ENCODE measurements at places on chromosomes 16 and 17. TPM values are rescaled to one million over a fixed set of nuclear protein-coding genes. Genes with fewer than 3 reads are reported as not detected.

KRT12 gene
- not detected for total RNA-seq

CDH16 gene
- not detected for total RNA-seq

EME1 gene
- 5.9 TPM for total RNA-seq

NPIPA5 gene
- total RNA-seq: 0.56 TPM

NRN1L gene
- total RNA-seq: 13.8 TPM

CCL18 gene
- total RNA-seq: not detected

ZFPM1 gene
- total RNA-seq: 2.2 TPM

LDHD gene
- 10.6 TPM for total RNA-seq

NOL11 gene
- 116 TPM for total RNA-seq

UNC13D gene
- total RNA-seq: 5.9 TPM

- no peak for DNase-seq
Measured at GRCh38 chr17:2789700-2790099, 6.5 kb upstream of the RAP1GAP2 start.

- DNase-seq: no peak
Measured at GRCh38 chr17:14396547-14396946, 95.7 kb downstream of the HS3ST3B1 start.

GRCh38 chr16:73062743-73063733, 15.1 kb upstream of the ZFHX3 start:
- peak; percentile 81 for DNase-seq

- DNase-seq: no peak
Measured at GRCh38 chr17:70258465-70258864, 89.1 kb downstream of the KCNJ2 start.

DNA sequence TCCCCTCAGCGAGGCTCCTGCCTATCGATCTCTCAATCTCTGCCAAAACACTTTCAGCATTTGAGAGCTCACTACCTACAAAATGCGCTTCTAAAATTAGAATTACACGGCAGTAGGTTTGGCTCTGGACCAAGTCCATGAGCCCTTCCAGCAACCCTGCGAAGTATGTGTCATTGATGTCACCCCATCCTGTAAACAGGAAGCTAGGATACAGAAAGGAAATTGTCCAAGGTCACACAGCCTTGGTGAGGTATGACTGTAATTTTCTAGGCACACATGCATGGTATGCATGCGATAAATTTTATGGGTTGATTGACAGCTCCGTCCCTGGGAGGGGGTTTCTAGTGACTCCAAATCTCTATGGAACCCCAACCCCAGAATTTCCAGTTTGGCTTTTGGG, 330.3 kb upstream of the CDH5 start:
- DNase-seq: no peak

DNA sequence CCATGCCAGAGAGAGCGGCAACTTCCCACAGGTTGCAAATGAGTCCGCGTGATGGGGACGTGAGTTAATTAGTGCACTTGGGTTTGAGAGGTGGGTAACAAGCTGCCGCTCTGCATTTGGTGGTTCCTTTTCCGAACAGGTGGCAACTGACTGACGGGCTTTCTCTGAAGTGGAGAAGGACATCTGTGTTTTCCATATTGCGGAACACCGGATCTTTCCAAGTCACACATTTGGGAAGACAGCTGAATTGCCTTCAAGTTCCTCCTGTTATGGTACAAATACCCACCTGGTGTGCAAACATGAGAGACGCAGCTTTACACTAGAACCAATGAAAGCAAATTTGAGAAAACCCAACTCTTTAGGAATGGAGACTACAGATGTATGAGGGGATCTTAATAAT, 451.3 kb upstream of the ZFHX3 start:
- DNase-seq: no peak

DNA sequence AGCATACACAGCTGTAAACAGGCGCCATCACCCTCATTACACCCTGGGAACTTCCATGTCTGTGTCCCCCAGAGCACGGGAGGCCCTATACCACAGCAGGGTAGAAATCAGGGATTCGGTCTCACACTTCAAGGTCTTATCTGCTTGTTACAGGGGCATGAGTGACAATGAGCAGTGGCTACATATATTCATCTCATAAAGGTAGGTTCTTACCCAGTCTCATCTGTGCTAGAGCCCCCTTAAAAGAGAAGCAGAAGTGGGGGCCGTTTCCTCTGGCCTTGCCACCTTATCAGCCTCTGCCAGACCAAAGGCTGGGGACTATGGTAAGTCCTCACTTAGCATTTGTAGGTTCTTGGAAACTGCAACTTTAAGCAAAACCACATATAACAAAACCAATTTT, 46.5 kb downstream of the IRX5 start:
- no peak for DNase-seq

DNA sequence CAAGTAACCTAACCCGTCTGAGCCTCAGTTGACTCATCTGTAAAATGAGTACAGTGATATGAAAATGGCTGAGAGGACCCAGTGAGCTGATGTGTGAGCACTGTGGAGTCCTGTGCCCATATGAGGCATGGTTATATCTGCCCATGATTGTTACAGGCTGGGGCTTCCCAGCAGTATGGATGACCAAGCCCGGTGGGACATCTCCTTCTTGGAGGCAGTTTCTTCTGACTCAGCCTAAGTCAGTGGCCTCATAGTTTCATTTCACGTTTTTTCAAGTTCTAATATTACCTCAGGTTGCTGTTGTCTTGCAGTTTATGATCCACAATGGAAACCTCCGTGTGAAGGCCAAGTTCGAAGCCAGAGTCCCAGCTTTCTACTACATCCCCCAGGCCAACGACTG, 4.8 kb downstream of the ADAP2 start:
- no peak for DNase-seq

GRCh38 chr16:21277927-21278706, at the start of gene CRYM:
CRYM (minus strand) TSS chr16:21278290; CDS start chr16:21278251, 39 bp downstream.
- DNase-seq: peak; percentile 89

- DNase-seq: no peak
Measured at GRCh38 chr17:72204742-72205141, 83.9 kb downstream of the SOX9 start.

GRCh38 chr17:33342025-33342424, 48.9 kb upstream of the ASIC2 start:
- DNase-seq: no peak

GRCh38 chr16:1561266-1561665, 27.8 kb downstream of the TMEM204 start:
- no peak for DNase-seq

DNA sequence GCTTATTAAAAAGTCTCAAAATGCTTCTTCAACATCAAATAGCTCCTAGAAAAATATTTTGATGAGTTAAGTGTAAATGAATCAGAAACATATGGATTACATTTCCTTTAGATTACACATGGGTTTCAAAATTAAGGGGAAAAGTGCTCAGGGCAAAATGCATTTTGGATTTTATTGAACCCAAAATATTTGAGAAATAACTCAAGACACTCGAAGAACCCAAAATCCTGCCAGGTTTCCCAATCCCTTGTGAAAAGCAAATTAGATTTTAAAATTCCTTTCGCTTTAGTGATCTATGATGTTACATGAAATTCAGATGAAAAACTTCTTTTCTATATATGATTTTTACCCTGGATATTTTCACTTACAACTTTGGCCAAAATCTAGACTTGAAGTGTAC, 847.4 kb upstream of the SOX9 start:
- DNase-seq: no peak

GRCh38 chr17:63984651-63985386, 12.1 kb upstream of the SCN4A start:
- no peak for DNase-seq

DNA sequence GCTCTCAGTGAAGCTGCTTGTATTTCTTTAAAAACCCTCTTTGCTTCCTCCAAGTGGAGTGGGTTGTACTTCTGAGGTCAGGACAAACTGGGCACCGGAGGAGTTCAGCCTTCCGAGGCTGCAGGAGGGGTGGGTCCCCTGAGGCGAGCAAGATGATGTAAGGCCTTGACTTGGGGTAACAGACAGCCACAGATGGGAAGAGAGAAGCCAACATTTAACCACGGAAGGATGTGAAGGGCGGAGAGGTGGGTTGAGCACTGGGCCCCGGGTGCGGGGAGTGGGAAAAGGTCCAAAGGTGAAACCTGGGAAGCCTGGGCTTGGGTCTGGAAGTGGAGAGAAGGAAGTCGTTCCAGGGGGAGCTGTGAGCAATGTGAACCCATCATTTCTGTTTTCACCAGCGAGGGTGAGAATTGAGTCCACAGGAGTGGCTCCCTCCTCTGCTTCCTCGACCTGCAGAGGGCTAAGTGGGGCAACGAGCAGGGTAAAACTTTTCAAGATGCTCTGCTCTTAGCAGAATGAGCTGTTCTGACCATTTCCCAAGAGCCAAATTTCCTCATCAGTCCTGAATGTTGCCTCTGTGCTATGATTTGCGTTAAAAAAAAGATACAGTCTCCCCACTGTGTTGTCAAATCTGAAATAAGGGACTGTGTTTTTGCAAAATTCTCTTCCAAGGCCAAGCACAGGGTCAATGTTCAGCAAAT, 137.7 kb upstream of the CRHR1 start:
- no peak for DNase-seq

DNA sequence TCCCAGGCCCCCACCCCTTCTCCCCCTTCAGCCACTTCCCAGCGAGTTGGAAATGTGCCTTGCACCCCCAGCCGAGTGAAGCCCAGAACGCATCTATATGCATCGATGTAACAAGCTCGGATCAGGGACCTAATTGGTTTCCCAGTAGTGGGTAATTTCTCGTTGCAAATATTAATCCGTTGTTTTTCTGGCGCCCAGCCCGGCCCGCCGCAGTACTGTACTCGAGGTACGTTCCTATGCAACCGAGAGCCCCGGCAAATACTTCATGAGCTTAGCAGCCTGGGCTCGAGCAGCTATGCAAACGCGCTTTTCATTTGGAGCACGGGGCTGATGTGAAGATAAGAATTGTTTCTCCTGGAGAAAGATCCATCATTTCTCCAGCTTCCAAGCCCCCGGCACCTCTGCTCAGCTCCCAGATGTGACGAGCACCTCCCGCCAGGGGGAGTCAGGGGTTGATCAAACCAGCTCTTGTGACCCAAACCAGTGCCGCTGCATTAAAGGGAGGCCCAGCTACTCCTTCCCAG, 229.8 kb downstream of the KATNIP start:
- peak; percentile 89 for DNase-seq

DNA sequence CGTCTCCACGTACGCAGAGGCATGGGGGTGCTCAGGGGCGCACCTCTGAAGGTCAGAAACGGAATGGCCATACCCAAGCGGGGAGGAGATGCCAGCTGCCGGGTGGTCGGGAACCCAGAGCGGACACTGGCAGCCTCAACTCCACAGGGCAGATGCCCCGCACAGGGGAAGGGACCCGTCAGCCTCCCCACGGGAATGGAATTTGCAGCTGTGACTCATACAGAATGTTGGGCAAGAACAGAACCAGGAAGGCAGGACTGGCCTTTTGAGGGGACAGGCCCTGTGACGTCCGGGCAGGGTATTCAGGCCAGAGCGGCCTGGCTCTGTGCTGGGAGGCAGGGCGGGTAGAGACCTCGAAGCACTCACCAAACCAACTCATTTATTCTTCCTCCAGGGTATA, 7.5 kb downstream of the TK1 start:
- no peak for DNase-seq

DNA sequence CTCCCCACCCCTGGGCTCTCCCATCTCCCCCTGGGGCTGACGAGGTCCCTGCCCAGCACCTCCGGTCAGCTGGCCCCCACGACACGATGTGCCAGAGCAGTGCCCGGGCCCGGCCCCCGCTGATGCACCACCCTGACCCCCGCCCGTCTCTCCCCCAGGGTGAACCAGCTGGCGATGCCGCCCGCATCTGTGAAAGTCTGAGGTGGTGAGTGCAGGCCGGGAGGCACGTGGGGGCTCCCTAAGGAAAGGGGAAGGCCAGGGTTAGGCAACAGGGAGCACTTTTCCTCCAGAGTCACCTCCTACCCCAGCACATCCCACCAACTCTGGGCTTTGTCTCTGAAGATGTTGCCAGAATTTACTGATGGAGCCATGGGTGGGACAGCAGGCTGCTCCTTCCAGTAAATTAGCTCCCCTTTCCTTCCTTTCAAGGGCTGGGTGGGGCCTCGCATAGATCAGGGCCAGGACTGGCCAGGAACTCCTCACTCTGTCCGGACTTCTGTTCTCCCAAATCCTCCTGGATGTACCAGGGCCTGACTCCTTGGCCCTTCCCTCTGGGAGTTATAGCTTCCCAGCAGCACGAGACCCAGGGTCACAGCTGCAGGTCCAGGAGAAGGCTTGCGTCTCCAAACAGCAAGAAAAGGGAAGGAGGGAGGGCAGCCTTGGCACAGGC, 18.3 kb downstream of the MYBBP1A start:
- peak; percentile 30 for DNase-seq

DNA sequence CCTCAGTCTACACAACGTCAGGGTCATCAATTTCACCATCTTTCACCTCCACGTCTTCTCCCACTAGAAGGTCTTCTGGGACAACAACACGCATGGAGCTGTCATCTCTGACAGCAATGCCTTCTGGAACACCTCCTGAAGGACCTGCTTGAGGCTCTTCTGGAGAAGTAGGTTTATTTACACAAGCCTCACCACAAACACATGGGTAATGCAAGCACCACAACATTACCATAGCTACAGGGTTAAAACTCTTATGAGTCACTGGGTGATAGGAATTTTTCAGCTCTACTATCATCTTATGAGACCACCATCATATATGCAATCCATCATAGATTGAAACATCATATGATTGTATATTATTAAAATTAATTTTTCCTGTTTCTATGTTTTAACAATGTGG, 215.4 kb downstream of the CHD9NB start:
- no peak for DNase-seq

DNA sequence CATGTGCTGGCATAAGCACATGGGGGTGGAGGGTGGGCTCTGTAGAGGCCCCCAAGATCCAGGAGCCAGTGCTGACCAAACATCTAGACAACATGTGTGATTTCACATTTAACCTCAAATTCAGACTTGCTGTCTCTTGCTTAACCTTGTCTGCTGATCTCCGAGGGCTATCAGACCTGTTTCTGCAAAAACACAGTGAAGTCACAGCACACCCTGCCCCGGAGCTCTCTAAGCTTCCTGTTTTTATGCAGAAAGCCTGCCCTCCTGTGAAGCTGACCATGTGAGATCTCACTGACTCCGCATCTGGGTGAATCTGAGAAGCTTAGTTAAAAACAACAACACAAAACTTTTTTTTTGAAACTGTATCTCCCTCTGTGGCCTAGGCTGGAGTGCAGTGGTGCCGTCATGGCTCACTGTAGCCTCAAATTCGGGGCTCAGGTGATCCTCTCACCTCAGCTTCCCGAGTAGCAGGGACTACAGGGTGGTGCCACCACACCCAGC, 6.6 kb upstream of the DPEP2 start:
- DNase-seq: peak; percentile 29

DNA sequence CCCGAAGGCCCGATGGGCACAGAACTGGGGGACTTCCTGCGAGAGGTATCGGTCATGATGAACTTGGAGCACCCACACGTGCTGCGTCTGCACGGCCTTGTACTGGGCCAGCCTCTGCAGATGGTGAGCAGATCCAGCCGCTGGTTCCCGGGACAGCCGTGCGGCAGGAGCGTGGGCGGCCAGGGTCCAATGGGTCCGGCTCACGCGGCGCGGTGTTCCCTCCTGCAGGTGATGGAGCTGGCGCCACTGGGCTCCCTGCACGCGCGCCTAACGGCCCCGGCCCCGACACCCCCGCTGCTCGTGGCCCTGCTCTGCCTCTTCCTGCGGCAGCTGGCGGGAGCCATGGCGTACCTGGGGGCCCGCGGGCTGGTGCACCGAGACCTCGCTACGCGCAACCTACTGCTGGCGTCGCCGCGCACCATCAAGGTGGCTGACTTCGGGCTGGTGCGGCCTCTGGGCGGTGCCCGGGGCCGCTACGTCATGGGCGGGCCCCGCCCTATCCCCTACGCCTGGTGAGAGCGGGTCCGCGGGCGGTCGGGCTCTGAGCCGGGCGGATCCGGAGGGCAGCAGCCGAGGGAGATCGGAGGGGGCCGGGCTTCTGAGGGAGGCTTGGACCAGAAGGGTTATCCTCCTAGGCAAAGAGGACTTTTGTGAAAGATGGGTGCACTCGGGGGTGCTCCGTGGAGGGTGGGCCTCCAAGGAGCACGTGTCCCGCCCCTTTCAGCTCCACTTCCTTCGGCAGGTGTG, 3.0 kb downstream of the TNK1 start:
- DNase-seq: peak; percentile 91
